ENCODE measurements at places on chromosomes 3 and 15.

GRCh38 chr15:29666241-29666640 is 156.0 kb downstream of the TJP1 start:
- no peak for DNase-seq

DNA sequence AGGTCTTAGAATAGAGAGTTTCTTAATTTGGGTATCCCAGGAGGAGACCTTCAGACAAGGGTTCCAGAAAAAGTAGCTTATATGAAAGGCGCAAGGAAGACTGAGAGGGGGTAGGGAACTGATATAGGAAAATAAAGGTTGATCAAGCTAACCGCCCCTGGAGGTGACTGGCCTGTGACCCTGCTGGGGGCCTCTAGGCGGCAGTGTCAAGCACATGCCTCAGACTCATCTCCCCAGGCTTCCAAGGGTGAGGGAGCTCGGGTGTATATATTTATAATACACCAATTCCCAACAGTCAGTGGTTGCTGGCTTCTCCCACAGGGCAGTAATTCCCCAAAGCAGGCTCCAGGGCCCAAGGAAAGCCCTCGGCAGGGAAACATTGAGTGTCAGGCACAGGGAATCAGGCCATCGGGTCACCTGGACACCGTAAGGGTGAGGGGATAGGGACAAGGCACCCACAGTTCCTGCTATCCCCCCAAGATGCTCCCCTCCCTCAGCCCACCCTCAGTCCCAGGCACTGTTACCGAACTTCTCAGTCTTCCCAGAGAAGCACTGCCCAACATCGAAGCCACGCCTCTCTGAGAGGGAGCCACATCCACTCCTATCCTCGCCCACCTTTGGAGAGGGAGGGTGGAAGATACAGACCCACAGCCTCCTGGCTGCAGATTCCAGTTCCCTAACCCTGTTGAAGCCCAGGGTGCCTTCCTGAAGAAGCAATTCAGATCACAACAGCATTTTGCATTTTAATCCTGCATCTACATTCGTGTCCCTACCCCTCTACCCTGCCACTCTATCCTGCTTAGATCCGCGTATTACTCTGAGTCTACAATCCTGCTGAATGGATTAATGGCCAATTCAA is 19.5 kb upstream of the CAV3 start:
- DNase-seq, result peak; percentile 13

DNA sequence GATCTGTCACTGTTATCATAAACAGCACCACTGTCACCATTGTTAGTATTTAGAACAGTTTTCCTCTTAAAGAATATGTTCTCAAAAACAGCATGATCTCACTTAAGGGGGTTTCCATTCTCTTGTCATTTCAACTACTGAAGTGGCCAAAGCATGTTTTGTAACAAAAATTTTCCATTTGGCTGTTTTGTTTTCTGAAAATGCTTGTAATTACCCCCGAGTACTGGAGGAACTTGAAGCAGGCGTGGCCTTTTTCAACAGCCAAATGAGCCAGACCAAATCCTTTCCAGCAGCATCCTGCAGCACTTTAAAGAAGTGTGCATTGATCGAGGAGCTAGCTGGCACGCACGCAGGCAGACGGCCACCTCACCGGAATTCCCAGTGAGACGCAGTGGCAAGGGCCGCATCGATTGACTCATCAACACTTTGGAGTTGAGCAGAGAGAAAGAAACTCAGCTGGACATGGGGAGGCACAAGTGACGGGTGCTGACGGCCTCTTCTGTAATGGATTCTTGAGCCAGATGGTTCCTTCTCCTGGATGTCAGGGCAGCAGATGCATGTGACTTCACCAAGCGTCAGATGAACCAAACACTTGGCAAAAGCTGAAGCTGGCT is 234.3 kb upstream of the IGF1R start:
- no peak for DNase-seq

- DNase-seq, result no peak
Measured at GRCh38 chr15:32852017-32852416, 134.2 kb downstream of the GREM1 start.

GRCh38 chr3:40996827-40997710 is 202.2 kb upstream of the CTNNB1 start:
- no peak for DNase-seq

DNA sequence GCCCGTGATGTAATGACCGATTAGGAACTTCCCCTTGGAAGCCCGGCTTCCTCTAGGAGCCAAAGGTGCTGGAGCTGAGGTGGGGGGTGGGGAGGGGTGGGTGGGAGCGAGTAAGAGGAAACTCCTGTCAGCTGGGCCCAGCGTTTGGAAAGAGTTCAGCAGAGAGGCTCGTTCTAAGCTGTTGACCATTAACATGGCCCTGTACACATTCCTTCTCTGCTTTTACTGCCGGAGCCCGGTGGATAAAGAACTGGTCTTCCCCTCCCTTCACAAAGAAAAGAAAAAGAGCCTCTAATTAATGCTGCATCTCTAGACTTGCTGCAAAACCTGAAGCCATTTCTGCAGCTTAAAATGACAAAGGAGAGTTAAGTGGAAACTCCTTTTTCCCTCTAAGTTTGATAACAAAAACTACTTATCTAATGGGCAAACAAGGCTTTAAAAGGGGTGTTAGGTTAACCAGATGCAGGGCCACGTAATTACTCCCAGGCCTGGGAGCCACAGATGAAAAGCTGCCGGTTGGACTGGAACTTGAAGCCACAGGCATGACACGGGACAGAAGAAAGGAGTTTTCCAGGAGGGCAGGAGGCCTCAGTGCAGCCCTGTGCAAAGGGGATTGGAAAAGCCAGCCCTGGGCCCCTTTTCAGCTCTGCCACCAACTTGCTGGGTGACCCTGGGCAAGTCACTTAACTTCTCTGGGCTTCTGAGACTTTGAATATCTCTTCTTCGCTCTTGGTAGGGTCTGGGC is 71.3 kb downstream of the SMAD6 start:
- DNase-seq, result no peak

GRCh38 chr15:43273243-43273642 is 6.5 kb upstream of the TGM5 start:
- DNase-seq, result no peak

- no peak for DNase-seq
Measured at GRCh38 chr3:98185180-98185579, 18.7 kb downstream of the OR5H15 start.

DNA sequence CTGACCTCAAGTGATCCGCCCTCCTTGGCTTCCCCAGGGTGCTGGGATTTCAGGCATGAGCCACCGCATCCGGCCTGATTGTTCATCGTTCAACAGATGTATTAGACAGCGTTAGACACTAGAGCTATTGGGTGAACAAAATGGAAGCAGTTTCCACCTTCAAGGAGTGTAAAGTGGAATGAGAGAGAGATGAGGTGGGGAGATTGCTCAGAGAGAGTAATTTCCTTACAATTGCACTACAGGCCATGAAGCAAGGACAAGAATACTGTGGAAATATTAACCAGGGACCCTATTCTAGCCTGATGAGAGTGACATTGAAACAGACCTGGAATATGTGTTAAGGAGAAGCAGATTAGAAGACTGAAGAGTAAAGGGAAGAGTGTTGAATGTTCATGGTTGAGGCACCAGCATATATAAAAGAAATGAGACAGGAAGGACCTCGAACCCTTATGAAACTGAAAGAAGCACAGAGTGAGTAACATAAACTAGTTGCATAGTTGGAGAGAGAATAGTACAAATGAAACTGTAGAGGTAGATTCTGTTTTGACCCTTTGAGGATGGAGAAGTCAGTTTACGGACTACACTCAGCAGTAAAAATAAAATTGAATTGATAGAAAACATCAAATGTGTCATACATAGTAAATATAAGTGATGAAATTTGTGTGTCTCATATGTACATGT is 7.2 kb downstream of the RTF1 start:
- no peak for DNase-seq

DNA sequence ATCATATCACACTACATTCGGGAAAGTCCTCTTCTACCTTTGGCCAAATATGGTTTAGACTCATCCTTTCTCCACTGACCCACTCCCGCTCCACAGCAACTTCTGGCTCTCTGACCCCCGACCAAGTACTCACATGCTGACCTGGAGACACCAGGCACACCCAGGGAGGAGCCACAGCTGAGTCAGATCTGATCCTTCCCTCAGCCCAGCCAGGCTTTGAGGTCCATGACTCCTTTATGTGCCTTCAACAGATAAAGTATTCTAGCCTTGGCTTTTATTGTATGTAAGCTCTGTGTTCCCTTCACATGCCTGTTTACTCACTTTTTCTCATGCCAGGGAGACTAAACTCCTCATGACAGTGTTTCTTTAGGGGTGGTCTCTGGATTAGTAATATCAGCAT is 166.9 kb upstream of the UMPS start:
- DNase-seq, result no peak

- DNase-seq, result peak; percentile 77
Measured at GRCh38 chr3:114454551-114455251, 160.9 kb downstream of the TIGIT start.

GRCh38 chr3:29757054-29757777 is 476.3 kb downstream of the RBMS3 start:
- DNase-seq, result no peak

DNA sequence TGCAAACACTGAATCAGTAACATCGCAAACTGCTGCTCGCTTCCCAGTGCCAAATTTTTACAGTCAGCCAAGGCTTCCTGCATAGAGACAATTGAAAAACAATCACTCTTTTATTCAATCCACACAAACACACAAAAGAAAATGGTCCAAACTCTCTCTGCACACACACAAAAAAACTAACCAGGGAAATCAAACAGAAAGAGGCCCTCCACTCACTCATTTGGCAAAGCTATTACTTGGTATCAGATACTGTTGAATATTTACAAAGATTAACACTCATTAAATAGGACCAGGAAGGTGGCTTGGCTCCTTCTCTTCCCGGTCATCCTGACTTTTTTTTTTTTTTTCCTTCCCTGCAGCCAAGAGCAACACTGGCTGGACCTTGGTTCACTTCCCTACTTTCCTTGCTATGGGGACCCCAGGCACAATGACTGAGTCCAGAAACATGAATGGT is 62.4 kb upstream of the SPATA12 start:
- DNase-seq, result no peak

GRCh38 chr3:150270883-150271590 is 137.1 kb upstream of the TSC22D2 start:
- no peak for DNase-seq

DNA sequence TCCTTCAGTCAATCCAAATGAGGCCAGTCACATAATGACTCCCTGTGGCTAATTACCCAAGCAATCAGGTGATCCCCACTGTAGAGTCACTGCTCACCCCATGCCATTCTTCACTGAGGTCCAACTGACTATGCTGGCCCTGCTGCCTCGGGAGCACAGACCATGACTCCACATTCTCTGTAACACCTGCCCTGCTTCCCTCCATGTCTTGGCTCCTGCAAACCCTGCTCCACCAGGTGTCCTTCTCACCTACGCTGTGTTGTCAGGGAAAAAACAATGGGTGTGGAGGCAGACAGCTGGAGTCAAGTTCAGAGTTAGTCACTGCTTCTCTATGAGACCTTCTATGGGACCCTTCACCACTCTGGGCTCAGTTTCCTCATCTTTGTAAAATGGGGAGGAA is 6.1 kb upstream of the SFMBT1 start:
- DNase-seq, result no peak

DNA sequence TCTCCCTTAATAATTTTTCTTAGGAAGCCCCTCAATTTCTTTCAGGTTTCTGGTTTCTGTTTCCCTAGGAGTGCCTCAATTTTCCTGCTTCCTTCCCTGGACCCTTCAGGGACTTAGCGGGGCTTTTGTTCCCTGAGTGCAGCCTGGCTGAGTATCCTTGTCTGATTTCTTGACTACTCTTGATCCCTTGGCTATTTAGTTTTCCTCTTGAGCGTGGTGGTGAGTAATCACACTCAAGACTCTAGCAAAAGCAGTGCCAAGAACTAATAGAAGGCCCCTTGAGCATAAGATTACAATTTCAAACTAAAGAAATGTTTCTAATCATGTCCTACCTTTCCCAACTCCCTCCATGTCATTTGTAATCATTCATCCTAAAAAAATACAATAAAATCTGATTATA is 94.3 kb upstream of the C3orf80 start:
- DNase-seq, result no peak

DNA sequence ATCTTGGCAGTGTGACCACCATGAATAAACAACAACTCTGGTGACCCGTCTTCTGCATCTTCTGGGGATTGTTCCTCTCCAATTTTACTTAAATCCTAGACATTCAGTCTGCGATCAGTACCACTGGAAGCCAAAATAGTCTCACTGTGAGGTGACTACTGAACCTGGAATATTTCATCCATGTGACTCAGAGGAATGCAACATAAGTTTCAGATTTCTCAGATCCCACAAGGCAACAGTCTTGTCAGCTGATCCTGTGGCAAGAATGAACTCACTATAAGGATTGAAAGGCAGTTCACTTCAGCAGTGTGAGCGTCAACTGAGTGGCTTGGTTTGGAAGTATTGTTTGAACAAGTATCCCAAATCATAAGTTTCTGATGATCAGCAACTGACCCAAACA is 13.2 kb downstream of the NSUN3 start:
- DNase-seq, result no peak

DNA sequence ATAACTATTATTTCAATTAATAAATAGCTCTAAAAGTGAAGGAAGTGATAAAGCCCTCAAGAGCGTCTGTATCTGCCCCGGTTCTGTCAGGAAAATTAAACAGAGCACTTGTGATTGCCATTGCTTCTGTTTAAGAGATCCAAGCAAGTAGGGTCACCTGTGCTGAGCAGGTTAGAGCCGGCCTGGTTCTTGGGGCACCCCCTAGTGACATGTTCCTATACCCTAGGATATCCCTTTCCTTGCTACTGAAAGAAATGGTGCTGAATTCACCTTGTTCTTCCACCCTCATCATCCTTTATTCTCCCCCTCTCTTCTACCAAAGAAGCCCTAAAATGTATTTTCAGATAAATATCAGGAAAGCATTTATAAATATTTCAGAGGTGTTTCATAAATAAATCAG is 323.5 kb downstream of the RORA start:
- DNase-seq, result peak; percentile 51

GRCh38 chr3:173732237-173732636 is 334.7 kb downstream of the NLGN1 start:
- no peak for DNase-seq

DNA sequence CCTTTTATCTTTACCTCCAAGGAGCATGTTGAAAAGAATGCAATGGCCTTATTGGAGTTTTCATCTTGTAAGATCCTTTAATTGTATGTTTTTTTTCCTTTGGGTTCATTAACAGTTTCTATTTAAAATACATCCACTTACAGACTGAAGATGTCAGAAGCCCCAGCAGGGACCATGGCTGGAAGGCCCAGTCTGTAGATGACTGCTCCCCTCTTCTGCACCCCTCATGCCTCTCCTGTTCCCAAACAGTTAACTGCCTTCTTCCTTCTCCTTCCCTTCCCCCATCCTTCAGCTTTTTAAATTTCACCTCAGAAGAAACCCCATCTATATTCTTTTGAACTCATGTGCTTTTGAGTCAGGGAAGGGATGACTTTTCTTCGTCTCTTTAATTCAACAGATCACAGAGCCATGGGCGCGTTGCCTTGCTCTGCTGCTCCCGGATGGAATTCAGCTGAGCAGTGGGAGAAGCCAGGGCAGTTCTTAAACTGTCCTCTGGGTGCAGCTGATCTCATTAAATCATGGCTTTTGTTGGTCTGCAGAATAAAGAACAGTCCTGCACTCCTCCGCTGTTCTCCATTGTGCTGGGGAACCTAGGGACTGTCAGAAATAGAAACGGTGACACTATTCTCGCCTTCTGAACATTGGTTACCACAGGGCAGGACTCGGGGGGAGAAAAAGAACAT is 71.5 kb upstream of the EIF1B start:
- no peak for DNase-seq

All from NCI-H526 (cell line).